ENCODE measurements at places on chromosomes 11 and 22.

DNA sequence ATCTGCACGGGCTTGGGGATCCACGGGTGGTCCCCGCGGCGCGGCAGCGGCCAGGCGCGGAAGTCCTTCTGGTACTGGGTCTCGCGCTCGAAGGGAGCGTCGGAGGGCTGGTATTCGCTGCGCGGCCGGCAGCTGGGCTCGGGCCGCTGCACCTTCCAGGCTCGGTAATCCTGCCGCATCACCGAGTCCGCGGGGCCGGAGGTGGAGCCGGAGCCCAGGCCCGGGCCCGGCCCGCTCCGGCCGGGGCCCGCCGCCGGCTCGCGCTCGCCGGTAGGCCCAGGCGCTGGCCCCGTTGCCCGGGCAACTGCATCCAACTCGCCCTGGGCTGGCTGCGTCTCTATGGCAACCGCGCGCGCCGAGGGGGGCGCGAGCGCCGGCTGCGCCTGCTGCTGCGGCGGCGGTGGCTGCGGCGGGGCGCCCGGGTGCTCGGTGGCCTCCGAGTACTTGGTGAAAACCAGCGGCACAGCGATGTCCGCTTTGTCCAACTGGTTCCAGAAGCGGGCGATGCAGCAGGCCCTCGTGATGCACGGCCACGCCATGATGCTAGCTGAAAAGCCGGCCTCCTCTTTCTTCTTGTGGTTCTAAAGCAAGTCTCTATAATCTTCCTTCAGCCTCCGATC, 897 bp downstream of the MAP6 start:
- DNase-seq: peak; percentile 77

GRCh38 chr22:33232071-33232470, 173.9 kb upstream of the SYN3 start:
- no peak for DNase-seq

- no peak for DNase-seq
These were observed at the start of gene MRPL23 for GRCh38 chr11:1946812-1947484. TSS of gene MRPL23 (plus strand) at chr11:1947332. CDS start at chr11:1947363, 31 bp downstream.

- no peak for DNase-seq
These were observed 5.7 kb upstream of the APOBEC3A start for GRCh38 chr22:38951734-38952133.

GRCh38 chr11:11227296-11228085, 125.6 kb downstream of the CSNK2A3 start:
- DNase-seq: no peak

DNA sequence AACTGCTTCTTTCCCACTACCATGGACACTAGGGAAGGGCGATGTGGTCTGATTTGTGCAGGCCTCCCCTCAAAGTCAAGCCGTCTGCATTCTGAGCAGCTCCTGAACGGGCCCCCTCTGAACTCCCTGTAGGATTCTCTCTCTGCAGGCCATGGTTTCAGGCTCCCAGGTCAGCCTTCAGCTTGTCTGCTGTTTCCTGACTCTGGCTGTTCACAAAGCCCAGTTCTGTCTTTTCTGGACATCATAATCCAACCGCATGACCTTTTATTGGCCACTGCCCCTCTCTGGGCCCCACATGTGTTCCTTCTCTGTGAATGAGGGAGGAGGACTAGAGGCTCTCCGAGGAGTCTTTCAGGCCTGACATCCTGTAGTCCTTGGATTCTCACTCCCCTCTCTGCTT, 161.0 kb downstream of the FEZ1 start:
- DNase-seq: no peak

GRCh38 chr11:130389335-130389935, 39.0 kb downstream of the ADAMTS8 start:
- no peak for DNase-seq

- no peak for DNase-seq
These were observed 14.3 kb downstream of the LRRC75B start for GRCh38 chr22:24578355-24579257.

GRCh38 chr22:31305194-31305593, 12.9 kb upstream of the PIK3IP1 start:
- DNase-seq: no peak

DNA sequence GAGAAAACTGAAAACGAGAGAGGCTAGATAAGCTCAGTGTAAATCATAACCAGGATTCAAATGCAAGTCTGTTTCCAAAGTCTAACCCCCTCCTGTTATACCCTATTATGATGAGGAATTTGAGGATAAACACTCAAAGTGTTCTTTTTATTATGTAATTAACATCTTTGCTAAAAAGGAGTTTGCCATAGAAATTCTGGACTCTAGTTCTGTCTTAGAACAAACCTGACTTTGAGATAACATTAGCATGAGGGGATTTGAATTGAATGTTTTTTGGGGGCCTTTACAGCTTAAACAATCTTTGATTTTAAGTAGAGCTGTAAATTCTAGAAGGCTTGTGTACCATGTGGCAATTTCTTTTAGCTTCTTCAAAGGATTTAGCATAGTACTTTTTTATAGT, 9.5 kb downstream of the C11orf54 start:
- no peak for DNase-seq

GRCh38 chr22:30175690-30176288, 70.8 kb downstream of the LIF start:
- no peak for DNase-seq

DNA sequence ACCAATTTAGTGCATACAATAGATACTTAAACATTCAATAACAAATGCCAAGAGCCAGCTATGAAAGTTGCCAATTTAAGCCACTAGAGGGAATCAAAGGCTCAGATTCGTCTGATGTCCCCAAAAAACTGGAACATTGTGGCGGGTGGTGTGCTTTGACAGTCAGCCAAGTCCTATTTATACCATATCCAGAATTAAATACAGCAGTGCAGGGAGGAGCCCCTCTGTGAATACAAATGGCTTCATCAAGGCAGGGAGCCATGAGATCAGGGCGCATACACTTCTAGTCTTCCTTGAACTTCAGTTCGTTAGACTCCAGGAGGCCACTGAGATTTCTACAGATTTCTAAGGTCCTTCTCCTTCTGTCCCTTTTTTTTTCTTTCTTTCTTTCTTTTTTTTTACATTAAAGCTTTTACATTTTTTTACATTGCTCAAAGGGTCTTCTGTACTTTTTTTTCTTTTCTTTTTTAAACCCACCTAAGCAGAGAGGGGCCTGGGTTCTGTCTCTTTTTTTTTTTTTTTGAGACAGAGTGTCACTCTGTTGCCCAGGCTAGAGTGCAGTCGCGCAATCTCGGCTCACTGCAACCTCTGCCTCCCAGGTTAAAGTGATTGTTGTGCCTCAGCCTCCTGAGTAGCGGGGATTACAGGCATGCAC, 41.5 kb upstream of the HSPA8 start:
- DNase-seq: peak; percentile 16
